ENCODE measurements at places on chromosomes 5 and 9.

GRCh38 chr5:154677921-154678320 is 77.3 kb upstream of the LARP1 start:
- no peak for DNase-seq

GRCh38 chr5:133041157-133041784 is 10.5 kb upstream of the HSPA4 start:
- no peak for DNase-seq

GRCh38 chr5:154335065-154335448 is 110.7 kb upstream of the SAP30L start:
- no peak for DNase-seq

DNA sequence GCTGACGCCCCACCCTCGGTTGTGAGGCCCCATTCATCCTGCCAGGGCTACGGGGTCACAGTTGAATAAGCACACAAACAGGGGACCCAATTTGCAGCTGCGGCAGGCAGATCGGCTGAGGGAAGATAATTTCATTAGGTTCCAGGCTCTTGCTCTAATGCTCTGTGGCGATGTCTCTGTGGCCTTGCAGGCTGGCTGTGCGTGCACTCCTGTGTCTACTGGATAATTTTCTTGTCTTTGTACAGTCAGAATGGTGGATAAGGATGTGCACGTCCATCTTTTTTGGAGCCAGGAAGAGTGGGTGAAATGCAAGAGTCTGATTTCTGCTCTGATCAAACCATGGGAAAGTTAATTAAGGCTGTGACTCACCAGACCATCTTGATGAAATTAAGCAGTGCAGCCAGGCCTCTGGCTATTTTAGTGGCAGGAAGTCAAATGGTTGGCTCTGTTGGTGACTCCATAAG is 39.2 kb downstream of the NSG2 start:
- no peak for DNase-seq

DNA sequence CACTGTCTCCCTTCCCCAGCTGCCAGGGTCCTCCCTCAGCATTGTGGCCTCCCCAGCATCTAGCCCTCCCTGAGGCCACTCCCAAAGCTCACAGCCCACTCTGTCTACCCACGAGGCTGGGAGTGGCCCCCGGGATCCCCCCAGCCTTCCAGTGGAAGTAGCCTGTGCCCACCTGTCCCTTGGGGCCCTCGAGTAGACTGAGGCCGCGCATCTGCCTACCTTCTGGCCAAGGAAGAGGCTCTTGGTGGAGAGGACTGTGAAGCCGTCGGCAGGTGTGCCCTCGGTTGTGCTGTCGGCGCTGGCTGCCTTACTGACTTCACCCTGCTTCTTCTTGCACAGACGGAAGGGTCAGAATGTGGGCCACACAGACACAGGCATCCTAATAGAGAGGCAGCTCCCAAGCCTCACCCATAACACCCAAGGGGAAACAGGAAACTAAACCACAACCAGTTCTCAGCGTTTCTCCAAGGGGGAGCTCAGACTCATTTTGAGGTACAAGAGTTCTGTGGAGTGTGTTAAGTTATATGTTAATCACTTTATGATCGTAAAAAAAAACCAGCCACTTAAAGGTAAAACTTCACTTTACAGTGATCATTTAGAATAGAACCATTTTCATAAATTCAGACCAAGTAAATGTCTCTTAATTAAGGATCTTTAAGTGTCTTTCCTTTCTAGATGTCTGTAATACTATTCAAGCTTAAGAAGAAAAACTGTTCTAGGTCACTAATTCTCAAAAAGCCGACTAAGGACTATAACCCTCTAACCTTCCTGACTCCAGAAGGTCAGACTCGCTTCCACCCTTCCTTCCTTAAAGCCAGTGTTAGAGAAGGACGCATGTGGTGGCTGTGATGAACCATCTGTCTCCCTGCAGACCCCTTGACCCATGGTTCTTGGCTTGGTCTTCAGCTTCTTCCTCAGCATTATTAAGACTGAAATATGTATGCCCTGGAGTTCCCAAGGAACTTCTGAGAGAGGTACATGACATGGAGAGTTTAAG is 38.5 kb downstream of the MACROH2A1 start:
- DNase-seq = no peak

DNA sequence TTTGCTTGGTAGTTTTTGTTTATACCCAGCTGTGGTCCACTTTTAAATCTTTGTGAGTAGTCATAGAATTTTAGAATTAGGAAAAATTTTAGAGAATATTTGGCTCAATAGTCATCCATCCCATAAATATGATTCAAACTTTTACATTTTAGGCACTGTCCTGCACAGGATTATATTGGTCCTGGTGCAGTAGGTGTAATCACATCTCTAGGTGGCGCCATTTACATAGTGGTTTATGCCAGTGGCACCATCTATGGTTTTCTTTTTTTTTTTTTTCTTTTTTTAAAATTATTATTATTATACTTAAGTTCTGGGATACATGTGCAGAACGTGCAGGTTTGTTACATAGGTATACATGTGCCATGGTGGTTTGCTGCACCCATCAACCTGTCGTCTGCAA is 260.7 kb upstream of the KCNN2 start:
- no peak for DNase-seq

DNA sequence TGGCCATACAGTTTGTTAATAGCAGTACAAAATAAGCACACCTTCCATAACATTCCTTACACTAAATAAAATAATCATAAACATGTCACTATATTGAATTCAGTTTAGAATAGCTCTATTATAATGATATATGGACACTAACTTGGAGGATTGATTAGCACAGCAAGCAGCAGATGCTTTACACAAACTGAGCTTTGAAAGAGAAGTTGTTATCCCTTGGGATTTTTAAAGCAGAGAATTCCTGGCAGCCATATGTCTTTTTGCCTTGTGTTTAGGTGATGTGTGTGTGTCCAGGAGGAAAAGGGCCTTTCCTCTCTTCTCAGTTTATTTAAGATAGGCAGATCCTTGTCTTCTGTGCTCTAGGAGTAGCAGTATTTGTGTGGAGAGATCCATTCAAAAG is 232.2 kb upstream of the GRIN3A start:
- DNase-seq = no peak

DNA sequence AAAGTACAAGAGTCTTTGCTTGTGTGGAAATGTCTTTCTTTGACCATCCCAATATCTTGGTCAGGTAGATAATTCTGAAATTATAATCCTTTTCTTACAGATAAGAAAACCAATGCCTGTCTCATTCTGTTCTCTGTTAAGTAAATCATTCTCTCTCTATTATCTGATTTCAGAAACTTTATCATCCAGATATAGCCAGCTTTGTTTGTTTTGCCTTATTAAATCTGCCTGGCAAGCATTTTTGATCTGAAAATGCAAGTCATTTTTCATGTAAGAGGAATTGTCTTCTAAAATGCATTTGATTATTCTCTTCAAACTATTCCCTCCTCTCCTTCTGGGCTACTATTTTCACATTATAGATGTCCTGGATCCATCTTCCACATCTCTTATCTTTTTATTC is 625.5 kb downstream of the CCDC171 start:
- no peak for DNase-seq

- no peak for DNase-seq
Observed at GRCh38 chr5:33891788-33892619, at the start of gene ADAMTS12. Gene ADAMTS12, minus strand, starts transcription at chr5:33891990. Its CDS starts 134 bp downstream, at chr5:33891856.

DNA sequence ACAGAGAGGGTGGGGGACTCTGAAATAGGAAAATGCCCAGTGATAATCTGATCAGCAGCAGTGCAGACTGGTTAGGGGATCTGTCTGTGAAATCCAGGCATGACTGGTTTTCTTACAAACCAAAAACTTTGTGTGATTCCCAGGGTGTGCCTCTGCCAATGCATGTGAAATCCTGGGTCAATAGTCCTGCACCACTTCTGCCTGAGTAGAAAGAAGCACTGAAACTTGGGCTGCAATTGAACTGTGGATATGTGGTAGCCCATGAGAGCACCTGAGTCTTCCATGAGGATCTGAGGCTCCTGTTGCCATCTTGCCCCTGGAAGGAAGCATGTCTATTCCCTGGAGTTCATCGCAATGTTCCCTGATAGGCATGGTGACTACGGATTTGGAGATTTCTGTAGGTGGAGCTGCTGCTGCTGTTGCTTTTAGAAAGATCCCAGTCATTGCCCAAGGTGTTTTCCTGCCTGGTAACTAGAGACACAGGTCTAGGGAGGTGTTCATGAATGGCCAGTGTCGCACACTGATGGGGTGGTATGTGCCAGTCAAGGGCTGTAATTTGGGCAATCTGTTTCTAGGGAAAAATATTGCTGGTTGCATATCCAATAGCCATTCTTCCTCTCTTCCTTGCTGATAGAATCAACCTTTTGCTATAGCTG is 146.7 kb downstream of the CARTPT start:
- no peak for DNase-seq

GRCh38 chr5:11928909-11929308 is 24.7 kb upstream of the CTNND2 start:
- DNase-seq = no peak

DNA sequence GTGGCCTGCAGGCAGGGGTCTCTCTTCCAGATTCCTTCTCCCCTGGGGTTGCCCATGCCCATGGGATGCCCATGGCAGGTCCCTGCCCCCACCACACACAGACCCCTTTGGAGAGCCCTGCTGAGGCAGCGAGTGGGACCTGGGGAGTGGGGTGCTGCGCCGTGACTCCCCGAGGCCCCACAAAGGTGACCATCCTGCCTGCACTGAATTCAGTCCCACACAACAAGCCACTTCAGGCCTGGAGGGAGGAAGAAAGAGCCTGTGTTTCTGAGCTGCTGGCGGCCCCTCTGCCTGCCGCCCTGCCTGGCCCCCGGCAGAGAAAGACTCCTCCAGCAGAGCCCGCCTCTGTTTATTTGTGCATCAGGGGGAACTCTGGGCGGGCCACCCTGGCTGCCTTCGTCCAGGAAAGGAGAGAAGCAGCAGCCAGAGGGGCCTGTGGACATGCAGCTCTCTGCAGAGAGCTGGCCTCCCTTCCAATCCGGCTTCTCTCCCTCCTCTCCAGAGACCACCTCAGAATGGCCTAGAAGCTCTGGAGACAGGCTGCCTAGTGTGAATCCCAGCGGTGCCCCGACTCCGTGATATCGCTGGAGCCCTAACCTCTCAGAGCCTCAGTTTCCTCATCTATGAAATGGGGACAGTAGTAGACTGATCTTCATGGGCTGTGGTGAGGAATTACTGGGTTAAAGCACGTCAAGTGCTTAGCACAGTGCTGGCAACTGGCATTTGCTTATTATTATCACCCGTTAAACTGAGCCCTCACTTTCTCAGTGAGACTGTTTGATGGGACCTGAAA is 72.9 kb downstream of the COL27A1 start:
- DNase-seq = no peak

GRCh38 chr5:158235159-158235547 is 376.2 kb upstream of the CLINT1 start:
- DNase-seq = no peak

DNA sequence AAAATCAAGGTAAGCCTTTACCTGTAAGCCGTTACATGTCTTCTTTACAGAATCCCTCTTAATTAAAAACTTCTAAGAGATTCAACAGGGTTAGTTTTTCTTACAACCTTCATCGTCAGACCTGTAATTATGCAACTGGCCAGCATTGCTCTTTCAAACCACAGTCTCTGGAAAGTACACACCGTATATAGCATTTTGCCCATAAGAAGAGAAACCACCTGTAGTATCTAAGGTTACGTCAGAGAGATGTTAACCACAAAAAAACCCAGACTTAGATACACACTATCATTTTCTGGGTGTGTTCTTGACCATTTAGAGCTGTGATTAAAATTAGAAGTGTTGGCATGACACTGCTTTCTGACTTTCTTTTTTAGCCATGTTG is 140.0 kb downstream of the MUSK start:
- DNase-seq = no peak

DNA sequence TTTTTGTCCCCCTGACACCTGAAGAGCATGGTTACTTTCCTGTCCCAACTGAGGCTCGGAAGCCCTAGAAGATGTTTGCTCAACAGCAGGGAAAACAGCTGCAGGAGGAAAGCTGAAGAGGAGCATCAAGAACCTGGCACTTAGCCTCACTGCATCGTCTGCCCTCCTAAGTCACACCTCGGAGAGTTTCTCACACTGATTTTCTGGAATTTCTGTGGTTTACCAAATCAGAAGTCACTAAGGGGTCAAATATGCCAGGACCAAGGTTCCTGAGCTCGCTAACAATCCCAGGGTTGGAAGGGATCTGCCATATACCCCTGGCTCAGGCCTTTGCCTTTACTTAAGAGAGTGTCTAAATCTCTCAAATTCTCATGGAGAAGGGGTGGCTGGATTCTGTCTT is 5.3 kb downstream of the IL12B start:
- DNase-seq = no peak

DNA sequence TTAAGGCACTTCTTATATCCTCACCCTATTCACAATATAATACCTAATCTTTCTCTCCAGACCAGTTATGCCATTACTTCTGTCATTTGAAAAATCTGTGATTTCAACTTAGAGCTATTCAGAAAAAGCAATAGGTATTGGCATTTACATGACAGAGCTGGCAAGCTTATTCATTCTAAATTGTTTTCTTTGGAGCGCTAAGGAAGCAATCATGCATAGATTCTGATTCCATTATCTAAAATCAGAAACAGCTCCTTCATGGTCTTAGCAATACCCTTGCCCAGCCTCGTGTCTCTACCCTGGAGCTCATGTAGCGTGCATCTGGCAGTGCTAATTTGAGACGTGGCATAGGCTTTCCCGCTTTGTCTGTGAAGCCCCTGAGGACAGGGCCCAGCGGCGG is 4.5 kb downstream of the SLC1A1 start:
- DNase-seq = no peak

GRCh38 chr9:137836151-137836830 is 41.3 kb upstream of the CACNA1B start:
- no peak for DNase-seq

GRCh38 chr5:124859556-124860290 is 113.3 kb upstream of the ZNF608 start:
- DNase-seq = no peak

GRCh38 chr5:124397317-124397716 is 349.1 kb downstream of the ZNF608 start:
- no peak for DNase-seq
